ENCODE measurements at places on chromosomes 7 and 10.

- DNase-seq = no peak
Observed at GRCh38 chr10:123772645-123773508, 106.7 kb downstream of the GPR26 start.

- no peak for DNase-seq
Observed at GRCh38 chr10:35356725-35357092, 20.4 kb downstream of the CCNY start.

- no peak for DNase-seq
Observed at GRCh38 chr10:101919026-101919770, 75.6 kb upstream of the KCNIP2 start.

DNA sequence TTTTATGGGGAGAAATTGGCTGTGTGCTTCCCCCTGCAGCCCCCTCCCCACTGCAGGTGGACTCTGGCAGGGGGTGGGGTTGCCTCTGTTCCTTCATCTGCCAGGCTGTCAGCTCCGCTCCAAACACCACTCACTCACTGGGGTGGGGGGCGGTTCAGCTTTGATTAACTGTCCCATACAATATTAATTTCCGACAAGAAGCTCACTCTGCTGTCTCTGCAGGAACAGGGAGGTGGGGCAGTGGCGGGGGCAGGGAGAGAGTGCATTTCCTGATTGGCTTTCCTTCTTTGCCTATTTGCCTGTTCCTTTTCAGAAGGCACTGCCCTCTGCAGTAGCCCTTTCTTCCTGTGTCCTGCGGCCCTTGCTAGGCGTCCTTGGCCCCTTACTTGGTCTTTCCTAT, 500.8 kb downstream of the PLXNA4 start:
- no peak for DNase-seq

DNA sequence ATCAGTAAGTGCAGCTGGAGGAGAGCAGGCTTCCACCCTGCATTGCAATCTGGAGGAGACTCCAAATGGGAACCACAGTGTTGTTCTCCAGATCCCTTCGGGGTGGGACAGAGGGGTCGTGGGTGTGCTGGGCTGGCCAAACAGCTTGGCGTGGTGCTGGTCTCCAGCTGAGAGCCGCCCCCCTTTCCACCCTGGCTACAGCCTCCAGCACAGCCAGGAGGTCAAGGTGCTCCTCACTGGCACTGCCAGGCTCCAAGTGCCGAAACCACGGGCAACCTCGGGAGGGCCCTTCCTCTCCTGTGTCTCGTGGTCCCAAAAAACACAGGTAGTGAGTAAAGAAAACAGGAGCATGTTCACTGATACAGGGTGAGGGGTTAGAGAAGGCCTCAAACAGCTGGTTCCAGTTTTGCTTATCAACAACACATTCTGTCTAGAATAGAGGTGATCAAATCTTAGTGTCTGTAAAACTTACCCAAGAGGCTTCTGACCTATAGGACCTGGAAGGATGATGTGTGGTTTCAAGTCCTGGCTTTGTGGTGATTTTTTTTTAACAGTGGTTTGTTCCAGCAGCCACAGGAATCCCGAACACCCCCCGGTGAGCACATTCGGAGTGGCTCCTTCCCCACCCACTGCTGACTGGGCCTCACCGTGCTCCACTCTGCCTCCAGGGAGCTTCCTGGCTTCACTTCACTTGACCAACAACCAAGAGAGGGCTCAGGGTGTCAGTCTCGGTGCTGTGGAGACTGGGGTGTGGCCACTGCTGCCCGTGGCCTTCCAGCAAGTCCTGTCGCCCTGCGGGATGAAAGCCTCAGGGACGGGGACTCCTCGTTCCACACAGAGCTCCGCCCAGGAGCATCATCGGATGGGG, 31.2 kb upstream of the EN2 start:
- DNase-seq = no peak

- no peak for DNase-seq
Observed at GRCh38 chr7:30040938-30041337, 12.7 kb downstream of the PLEKHA8 start.

GRCh38 chr7:88311675-88312036, 5.0 kb upstream of the STEAP4 start:
- no peak for DNase-seq

- DNase-seq = no peak
Observed at GRCh38 chr10:70564113-70564725, 38.3 kb downstream of the PRF1 start.

DNA sequence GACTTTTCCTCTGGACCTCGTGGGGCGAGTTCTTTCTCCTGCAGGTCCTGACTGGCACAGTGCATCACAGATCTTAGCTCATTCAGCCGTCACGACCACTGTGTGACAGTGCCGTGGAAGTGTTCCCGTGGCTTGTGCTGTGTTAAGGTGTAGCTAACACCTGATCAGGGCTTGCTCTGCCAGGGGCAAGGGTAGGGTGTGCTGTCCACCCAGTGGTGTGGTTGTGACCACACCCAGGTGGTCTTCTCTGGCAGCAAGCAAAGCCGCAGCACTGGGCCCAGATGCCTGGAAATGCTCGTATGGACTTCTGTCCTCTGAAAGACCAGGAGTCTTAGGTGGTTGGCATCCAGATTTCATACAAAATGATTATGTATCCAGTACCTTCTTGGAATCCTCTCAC, 86.2 kb downstream of the GLRX3 start:
- DNase-seq = no peak

DNA sequence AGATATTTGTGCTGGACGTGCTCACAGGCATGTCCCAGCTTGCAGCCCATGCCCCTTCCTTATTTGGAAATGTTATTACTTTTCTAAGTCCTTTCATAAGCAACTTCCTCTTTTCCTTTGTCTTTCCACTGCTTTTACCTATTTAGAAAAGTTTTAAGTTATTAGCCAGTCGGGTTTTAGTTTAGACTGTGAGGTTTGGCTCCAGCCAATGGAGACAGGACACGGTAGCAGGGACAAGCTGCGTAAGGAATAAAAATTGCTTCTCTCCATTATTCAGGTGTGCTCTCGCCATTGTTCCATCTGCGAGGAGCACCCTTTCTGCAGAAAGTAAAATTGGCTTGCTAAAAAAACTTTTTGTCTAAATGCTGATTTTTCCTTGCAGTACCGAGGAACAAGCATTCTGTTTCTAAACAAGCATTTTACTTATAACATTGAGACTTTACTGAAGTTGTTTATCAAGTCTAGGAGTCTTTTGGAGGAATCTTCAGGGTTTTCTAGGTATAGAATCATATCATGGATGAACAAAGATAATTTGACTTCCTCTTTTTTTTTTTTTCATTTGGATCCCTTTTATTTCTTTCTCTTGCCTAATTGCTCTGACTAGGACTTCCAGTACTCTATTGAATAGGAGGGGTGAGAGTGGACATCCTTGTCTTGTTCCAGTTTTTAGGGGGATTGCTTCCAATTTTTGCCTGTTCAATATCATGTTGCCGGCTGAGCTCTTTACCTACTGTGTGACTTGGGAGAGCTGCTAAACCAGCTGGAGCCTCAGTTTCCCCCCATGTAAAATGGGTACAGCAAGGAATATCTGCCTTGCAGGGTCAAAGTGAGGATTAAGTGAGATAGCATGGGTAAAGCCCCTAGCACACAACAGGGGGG, 63.8 kb downstream of the ALOX5 start:
- DNase-seq = no peak

DNA sequence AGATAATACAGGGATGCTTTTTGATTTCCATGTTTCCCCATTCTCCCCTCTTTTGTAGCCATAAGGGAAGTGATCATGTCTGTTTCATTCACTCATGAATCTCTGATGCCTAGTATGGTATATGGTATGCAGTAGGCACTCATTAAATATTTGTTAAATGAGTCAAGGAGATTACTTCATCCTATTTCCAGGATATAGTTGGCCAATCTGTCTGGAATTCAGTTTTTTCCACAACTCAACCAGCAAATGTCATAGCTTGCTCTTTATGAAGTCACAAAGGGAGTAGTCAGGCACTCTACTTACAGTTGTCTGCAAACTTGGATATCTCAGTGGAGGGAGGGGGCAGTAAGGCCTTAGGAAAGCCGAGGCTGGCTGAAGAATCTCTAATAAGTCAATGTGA, 853.6 kb downstream of the LRMDA start:
- no peak for DNase-seq

DNA sequence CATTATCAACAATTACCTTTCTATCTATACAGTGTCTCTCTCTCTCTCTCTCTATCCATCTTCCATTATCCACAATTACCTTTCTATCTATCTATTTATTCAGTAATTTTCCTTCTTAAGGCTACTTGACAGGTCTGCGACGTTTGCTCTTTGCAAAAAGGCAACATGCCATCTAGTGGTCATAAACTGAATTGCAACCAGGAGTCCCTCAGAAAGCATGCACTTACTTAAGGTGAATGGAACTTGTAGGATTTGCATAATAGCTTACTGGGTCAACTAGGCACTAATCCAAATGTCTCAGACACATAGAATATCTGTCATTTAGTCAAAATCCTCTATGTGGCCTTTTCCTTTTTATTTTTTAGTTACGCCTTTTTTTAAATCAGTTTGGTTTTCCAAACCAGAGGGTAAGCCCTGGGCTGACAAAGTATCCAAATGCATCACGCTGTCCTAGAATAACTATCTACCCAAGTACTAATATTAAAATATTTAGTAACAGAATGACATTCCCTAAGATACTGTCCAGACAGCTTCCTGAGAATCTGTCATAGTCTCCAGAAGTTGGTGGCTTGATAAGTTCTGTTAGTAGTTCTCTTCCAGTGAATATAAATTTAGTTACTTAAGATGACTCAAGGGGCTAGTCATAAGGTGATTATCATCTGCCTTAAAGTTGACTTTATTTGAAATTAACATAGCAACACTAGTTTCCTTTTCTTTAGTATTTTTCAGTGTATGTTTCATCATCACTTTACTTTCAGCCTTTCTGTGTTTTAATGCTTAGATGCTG, 208.3 kb downstream of the PPP1R3A start:
- no peak for DNase-seq

DNA sequence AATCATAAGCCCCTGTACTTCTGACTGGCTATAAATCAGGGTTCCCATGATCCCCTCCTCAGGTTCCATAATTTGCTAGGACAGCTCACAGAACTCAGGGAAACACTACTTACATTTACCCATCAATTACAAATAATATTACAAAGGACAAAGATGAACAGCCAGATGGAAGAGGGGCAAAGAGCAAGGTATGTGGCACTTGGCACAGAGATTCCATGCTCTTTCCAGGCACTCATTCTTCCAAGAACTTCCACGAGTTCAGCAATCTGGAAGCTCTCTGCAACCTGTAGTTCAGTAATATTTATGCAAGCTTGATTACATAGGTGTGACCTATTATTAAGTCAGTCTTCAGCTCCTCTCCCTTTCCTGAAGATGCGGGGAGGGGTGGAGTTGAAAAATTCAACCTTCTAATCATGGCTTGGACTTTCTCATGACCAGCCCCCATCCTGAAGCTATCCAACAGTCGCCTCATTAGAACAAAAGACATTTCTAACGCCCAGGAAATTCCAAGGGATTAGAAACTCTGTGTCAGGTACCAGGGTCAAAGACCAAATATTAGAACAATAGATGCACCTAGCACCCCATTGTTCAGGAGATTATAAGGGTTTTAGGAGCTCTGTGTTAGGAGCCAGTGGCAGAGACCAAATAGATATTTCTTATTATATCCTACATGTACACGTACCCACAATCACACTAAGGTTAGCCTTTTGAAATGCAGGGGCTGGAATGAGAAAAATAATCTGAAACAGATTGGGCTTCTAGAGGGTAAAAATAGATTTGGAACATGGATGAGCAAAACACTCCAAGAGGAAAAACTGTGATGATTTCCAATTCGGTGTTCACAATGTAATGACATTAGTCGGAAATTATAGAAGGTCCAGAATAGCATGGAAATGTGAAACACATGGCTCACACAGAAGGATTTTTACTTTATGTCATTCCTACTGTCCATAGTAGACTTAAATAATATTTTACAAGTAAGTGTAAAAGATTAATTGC, 7.0 kb downstream of the ANKMY2 start:
- no peak for DNase-seq

- no peak for DNase-seq
Observed at GRCh38 chr10:11317936-11318670, 293.3 kb downstream of the USP6NL start.

- DNase-seq = no peak
Observed at GRCh38 chr10:79254333-79255006, 92.8 kb upstream of the PPIF start.

DNA sequence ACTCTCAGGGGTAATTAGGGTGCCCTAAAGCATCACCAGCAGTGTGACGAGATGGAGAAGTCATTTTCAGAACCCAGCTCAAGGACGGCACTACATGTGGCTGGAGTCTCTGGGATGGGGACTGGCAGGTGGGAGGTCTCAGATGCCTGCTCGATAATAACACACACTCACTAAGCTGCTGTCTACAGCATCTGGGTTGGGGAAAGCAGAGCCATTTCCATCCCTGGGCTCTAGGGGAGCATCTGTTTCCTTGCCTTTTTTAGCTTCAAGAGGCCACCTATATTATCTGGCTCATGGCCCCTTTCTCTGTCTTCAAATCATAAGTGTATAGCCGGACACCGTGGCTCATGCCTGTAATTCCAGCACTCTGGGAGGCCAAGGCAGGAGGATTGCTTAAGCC, 79.6 kb downstream of the SH3PXD2A start:
- DNase-seq = no peak

- no peak for DNase-seq
Observed at GRCh38 chr10:35004651-35005050, 85.5 kb downstream of the CUL2 start.
